Amniotic stem cell (primary cell): ENCODE measurements at places on chromosomes 3 and 15.

DNA sequence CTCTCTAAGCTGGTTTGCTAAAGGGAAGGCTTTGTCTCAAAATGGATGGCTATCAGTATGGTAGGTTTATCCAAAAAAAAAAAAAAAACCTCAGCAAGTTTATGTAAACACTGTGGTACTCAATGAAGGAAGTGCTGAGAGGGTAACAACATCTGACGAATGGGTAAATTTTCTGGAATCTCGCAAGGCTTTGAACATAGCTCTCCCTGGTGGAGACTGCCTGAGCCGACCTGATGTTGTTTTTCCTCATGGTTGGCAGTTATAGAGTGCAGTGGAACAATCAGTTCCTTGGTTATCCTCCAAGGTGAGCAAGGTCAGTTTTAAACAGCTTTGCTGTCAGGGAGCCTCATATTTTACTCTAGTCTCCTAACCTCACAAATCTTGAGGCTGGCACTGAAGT lies 94.6 kb downstream of the ZPLD1 start:
- no peak for DNase-seq

DNA sequence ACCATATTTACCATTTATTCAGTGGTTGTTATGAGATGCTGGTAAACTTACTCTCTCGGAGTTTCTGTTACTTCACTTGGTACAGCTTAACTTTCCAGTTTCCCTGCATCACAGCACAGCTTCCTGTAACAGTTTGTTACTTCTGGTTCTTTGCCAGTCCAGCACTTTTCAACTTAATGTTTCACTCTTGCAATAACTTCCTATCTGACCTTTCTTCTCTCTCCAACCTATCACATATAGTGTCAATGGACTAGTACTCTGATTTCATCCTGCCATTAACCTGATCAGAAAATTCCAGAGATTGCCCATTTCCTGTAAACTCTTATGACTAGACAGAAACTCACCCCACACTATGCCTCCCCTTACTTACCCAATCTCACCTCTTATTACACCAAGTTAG lies 3.9 kb upstream of the ATP11B start:
- DNase-seq, result no peak

DNA sequence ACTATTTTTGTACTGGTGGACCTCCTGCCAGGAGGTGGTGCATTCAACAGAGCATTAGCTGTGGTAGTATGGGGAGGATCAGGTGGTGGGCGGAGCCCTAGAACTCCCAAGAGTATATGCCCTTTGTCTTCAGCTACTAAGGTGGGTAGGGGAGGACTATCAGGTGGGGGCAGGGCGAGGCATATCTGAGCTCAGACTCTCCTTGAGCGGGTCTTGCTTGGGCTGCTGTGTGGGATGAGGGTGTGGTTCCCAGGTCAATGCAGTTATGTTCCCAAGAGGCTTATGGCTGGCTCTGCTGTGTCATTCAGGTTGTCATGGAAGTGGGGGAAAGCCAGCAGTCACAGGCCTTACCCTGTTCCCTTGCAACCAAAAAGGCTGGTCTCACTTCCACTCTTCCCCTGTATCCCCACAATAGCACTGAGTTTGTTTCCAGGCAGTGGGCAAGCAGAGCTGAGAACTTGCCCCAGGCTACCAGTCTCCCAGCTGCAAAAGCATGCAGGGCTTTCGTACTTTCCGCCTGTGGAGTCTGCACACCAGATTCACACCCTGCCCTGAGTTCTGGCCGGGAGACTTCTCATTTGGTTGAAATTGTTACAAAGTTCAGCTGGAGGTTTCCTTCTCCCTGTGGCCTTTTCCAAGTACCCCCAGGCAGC lies 93.7 kb upstream of the DPPA4 start:
- no peak for DNase-seq

GRCh38 chr3:188272481-188273372 lies 118.8 kb downstream of the LPP start:
- DNase-seq, result no peak

DNA sequence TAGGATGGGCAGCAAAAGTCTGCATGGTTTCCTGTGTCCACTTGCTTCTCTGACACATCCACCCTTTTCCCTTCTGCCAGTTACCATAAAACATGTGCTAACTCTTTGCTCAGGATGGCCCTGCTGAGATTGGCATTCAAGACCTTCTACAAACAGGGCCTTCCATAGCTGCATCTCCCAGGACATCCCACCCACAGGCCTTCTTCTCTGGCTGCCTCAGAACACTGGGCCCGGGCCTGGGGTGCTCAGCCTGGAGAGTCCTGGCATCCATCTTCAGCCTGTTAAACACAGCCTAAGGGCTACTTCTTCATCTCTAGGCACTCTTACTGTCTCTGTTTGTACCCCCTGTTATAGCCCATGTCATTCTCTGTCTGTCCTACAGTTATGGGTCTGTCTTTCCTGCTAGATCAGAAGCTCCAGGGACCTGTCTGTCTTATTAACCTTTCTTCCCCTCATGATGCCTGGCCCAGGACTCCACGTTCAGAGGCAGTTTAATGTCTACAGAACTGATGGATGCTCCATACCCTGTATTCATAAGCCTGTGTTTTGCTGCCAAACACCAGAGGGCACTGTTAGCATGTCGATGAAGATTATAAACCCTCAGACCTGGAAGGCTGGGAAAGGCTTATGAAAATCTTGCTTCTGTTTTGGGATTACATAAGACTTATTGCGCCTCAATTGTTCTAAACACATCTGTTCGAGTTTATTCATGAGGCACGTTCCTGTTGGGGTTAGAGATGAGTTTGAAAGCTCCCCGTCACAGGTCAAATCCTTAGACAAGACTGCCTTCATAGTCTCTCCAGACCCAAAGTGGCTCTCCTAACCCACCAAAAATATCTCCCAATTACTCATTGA lies 16.5 kb downstream of the SEMA3G start:
- DNase-seq, result peak; percentile 69

GRCh38 chr3:172293093-172293492 lies 155.2 kb downstream of the GHSR start:
- no peak for DNase-seq

GRCh38 chr15:49814709-49815108 lies 193.9 kb downstream of the DTWD1 start:
- DNase-seq, result no peak

DNA sequence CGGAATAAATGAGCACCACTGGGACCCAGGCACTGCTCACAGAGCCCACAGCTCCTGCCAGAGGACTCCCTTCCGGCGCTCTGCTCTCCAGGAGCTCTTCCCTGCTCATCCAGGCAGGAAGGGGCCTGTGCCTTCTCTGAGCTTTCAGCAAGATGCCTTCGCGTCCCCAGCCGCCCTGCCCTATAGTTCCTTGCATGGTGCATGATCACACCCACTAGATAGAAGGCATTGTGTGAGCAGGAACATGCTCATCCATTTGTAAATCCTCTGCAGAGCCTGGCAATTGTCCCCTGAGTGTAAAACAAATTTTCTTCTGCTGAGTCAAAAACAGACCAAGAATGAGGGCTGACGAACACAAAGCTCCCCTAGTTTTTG lies 181.6 kb downstream of the MEGF11 start:
- no peak for DNase-seq

DNA sequence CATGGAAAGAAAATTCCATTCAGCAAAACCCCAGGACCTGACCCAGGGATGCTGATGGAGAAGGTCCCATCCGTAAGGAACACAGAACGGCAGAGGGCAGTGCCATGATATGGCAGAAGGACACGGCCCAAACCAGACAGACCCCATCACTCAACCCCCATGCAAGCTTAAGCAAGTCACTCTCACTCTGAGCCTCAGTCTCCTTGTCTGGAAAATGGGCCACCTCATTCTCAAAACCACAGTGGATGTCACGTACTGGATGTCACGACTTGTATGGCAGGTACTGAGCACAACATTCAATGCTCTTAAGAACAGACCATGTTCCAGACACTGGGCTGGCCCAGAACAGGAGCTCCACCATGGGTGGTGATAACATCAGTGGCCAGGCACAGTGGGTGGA lies 90.4 kb downstream of the NUP210 start:
- DNase-seq, result no peak

- no peak for DNase-seq
Measured at GRCh38 chr15:83977992-83978391, 257.6 kb upstream of the GOLGA6L4 start.

DNA sequence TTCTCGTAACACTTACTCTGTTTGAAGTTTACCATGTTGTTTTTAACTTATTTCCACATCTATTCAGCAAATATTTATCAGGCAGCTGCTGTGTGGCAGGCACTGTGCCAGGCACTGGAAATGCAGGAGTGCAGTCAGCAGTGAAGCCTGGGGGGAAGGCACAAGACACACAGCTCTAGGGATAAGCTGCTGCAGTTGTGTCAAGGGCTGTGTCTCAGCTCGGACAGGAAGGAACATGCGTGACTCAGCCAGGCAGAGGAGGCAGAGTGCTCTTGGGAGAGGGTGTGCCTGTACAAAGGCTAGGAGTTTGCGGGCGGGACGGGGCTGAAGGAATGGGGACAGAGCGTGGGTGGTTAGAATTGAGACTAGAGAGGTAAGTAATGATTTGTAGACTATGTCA lies 24.7 kb downstream of the LYSMD4 start:
- peak; percentile 78 for DNase-seq

GRCh38 chr3:110731148-110731547 lies 340.5 kb upstream of the NECTIN3 start:
- DNase-seq, result no peak

GRCh38 chr3:132660811-132661070 lies 612 bp downstream of the UBA5 start:
- no peak for DNase-seq

DNA sequence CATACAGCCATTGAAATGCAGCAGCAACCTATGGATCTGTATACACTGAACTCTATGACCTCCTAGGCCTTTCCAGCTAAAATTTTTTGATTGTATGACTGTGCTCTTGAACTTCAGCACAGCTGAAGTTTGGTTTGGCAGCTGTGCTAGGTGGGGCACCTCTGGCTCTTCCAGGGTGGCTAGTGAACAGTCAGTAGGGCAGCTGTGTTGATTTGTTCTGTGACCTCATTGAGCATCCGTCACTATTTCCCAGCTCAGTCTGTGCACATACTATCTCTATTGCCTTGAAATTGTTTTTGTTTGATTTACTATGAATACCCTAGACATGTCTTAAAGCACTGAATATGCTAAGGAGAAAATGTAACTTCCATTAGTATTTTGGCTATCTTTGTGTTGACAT lies 363.2 kb upstream of the NAALADL2 start:
- no peak for DNase-seq

GRCh38 chr3:20160230-20160629 lies 25.8 kb downstream of the SGO1 start:
- DNase-seq, result no peak

DNA sequence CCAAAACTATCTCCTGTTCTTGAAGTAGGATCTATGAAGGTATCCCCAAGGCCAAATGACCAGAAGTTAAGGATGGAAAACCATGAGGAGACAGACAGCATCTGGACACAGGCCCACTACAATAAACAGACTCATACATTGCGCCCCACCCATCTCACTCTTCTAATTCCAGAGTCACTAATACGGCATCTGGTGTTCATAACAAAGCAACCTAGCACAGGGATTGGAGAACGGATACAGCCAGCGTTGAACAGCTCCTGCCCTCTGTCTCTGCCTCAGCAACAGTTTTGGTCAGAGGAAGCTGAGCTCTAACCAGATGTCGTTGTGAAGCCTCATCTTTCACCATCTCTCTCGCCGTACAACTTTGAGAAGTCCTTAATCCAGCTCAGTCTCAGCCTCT lies 44.5 kb upstream of the CCDC80 start:
- peak; percentile 81 for DNase-seq

DNA sequence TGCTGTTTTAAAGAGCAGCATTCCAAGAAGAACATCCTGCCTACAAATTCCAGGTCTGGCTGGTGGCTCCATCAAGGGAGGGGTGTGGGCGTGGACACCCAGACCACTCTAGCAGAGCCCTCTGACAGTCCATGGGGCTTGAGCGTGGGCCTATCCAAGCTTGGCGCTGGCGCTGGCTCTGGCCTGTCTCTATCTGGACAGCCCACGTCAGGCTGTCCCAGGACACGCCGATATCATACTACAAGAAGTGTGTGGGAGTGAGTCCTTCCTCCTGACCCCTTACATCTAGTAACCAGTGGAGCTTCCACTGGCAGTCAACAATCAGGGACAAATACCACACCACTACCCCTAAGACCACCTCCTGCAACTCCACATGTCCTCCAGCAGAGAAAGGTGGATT lies 17.1 kb upstream of the DUSP7 start:
- DNase-seq, result no peak

DNA sequence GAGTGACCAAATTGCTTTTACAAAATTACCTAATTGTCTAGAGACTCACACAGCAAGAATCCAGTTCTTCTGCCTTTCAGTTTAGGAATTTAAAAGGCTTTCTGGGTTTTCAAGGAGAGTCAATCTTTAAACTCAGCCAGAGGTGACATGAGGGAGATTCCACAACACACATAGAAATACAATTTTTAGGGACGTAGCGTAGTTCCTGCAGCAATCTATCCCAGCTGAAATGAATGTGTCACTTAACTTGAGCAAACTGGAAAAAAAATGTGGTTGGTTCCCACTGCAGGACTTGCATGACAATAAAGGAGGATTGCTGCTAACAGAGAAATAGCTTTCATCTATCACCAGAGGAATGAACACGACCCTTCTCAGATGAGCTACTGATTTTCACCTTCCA lies 269.7 kb downstream of the OTOL1 start:
- no peak for DNase-seq

- DNase-seq, result no peak
Measured at GRCh38 chr15:57302640-57303257, 73.6 kb upstream of the CGNL1 start.

DNA sequence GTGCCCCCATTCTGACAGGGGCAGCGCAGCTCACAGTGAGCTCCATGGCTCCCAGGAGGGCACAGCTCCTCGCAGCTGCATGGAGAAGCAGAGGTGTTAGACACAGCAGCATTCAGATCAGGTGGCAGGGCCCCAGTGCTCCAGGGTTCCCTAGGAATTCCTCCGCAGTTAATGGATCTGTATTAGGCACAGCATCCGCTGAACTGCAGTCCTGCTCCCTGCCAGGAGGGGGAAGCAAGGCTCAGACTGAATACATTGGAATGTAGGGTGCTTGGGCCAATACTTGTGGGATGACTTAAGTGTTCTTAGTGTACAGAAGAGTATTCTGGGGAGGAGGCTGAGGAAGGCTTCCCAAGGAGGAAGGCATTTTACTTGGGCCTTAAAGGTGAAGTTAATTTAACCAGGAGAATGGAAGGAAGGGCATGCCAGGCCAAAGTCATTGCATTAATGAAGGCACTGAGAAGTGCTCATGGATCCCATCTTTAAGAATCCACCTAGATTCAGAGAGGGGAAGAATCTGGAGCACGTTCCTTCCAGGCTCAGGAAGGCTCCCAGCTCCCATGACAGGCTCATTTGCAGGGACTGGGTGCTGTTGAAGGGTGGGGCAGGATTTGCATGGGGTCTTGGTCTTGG lies 111.6 kb downstream of the RAB11A start:
- DNase-seq, result peak; percentile 7

GRCh38 chr3:129594409-129594808 lies 12.1 kb downstream of the PLXND1 start:
- no peak for DNase-seq

- DNase-seq, result no peak
Measured at GRCh38 chr3:65758876-65759598, 279.7 kb downstream of the MAGI1 start.

GRCh38 chr15:27686369-27686768 lies 412.7 kb downstream of the OCA2 start:
- DNase-seq, result no peak
